ENCODE measurements at places on chromosomes 1 and 21.

- no peak for DNase-seq
These were observed 581.5 kb upstream of the B3GALT2 start for GRCh38 chr1:193767886-193768285.

GRCh38 chr1:67170751-67171573 is 4.7 kb downstream of the IL23R start:
- no peak for DNase-seq

DNA sequence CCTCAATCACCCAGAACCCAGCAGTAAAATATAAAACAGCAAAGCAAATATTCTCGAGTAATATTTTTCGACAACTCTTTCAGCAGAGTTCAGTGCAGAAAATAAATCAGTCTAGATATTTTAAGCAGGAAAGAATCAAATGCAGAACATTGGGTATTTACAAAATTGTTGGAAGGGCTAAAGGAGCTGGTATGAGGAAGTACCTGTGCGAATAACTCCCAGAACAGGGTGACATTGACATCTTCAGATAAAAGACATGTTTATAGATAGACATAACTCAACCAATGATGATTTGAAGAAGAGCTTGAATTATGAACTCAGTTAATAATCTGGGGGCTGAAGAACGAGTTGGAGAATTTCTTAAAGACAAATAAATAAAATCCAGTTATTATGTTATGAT is 6.4 kb downstream of the AXDND1 start:
- no peak for DNase-seq

- no peak for DNase-seq
These were observed 291.1 kb downstream of the PCP4 start for GRCh38 chr21:40158366-40158765.

GRCh38 chr1:110035236-110035752 is 870 bp downstream of the STRIP1 start:
- DNase-seq, result no peak

- no peak for DNase-seq
These were observed 62.5 kb downstream of the OSBPL9 start for GRCh38 chr1:51679435-51679834.

DNA sequence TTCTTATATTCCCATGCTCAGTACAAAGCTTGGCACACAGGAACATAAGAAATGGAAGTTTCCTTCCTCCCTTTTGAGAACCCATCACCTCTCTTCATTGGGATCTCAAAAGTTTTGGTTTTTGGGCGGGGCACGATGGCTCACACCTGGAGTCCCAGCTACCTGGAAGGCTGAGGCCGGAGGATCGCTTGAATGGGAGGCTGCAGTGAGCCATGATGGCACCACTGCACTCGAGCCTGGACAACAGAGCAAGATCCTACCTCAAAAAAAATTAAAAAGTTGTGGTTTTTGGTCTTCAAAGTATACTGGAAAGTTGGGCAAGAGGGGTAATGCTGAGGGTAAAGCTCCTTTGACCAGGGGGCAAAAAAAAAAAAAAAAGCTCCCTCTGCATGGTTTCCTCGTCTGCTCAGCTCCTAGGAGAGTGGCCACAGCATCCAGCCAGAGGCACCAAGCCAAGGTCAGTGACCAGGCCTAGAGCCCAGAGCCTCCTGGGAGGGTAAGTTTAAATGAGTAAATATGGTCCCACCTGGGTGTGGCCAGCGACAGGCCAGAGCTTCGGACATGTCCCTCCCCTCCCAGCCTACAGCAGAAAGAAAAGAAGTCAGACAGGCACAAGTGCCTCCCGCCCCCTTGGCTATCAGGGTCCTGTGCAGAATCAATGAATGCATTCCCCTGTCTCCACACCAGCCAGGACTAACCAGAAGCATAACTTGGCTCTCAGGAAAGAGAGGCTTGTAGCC is 5.0 kb downstream of the MEF2D start:
- DNase-seq, result no peak

- DNase-seq, result no peak
These were observed 34.5 kb downstream of the SPATA21 start for GRCh38 chr1:16402742-16403141.

GRCh38 chr1:153265457-153265856 is 6.0 kb downstream of the LORICRIN start:
- DNase-seq, result no peak

DNA sequence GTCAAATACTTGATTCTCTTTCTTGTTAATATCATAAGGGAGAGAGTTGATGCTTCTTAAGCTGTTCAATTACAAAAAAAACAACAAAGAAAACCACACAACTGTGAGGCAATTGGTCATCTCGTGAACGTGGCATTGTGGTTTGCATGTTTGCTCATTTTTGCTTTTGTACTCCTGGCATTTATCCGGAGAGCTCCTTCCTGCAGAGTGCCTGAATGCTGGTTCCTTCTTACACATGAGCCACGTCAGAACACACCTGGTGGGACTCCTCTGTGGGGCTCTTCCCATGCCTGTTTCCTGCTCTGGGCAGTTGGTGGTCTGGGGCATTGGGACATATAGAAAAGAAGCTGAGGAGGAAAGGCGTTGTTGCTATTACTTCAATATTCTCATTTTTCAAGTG is 25.7 kb downstream of the KCNK1 start:
- DNase-seq, result no peak

DNA sequence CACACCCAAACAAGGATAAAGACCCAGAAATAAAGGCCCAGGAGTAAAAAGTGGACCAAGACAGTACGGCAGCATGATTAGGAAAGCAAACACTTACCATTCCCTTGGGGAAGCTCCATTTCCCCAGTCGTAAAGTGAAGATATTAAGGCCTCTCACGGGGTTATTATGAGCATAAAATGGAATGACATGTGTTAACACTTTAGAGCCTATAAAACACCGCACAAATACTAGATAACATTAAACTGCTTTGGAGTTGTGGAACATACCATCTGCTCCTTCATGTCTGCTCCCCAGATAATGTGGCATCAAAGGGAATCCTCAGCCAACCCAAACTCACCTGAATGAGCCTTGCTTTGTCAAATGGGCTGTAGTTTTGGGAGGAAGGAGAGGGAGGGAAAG is 8.9 kb upstream of the ITLN2 start:
- no peak for DNase-seq

DNA sequence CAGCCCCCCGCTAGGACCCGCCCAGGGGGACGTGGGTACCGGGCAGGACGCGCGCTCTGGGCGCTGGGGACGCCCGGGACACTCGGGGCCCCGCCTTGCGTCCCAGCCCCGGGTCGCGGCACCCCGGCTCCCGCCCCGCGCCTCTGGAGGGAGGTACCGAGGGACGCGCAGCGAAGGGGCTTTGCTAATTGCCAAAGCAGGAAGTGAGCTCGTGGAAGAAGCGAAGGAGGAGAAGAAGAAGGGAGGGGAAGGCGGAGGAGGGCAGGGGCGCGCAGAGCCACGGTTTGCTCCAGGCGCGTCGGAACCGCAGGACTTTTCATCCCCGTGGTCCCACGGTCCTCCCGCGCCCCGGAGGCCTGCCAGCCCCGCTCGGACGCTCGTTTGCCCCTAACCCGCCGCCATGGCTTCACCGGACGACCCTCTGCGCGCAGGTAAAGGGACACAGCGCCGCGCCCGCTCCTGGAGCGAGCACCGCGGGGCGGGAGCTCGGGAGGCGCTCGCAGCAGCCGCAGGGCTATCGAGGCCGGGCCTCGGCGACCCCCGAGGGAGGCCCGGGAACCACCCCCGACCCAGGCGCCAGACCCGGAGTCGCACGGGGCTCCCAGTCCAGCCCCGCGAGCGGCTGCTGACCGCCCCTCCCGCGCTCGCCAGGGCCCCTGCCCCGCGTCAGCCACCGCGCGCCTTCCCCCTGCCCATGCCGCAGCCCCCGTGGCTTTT is 1.3 kb downstream of the EDARADD start:
- DNase-seq, result no peak

DNA sequence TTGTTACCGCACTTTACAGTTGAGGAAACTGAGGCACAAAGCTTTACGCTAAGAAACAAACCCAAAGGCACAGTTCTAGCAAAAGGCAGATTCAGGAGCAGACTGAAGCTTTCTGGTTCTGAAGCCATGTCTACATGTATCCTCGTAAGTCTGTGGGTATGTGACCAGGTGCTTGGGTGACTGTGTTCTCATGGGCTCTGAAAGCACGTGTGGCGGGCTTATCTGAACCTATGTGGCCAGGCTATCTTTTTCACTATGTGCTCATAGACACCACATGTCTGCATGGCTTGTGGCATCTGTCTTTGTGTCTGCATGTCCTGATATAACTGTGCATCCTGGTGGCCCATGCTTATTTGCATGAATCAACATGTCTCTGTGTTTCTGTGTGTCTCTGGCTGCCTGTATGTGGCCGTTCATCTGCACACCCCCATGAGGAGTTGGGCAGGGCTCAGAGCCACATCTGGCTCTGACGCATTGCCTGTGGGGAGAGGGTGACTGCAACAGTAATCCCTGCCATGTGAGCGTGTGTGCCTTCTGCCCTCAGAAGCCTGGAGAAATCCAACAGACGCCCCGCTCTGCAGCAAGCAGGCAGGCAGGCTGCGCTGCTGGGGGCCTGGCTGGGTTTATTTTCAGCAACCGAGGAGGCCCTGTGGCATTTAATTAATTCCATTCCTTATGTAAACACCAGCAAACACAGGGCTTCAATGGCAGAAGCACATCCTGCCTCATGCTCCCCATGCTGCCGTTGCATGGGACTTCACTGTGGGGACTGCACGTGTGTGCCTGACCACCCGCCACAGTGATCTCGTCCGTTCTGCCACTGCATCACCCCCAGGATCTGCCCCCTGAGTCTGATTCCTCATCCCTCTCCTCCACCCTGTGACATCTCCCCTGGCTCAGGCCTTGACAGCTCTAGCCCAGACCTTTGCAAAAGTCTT is 115.4 kb downstream of the TRABD2B start:
- DNase-seq, result peak; percentile 31

DNA sequence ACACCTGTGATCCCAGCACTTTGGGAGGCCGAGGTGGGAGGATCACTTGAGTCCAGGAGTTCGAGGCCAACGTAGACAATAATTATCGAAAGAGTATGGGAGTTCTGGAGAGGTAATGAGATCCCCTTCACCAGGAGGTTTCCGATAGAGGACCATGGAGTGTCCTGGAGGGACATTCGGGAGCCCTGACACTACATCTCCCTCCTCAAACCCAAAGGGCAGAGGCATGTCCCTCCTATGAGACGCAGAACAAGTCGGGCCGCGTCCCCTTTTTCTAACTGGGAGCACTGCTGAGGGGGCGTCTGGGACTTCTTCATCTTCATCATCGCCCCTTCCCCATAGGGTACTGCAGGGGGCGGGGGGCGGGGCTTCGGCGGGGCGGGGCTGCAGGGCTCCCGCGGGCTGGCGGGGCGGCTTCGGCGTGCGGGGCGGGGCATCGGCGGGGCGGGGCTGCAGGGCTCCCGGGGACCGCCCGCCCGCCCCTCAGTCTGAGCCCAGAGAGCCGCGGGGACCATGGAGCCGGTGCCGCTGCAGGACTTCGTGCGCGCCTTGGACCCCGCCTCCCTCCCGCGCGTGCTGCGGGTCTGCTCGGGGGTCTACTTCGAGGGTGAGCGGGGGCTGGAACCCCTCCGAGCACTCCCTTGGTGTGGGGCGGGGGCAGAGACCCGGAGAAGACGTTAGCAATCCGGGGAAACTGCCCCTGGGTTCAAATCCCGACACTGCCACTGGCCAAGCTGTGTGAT is at the start of gene THEMIS2:
TSS of gene THEMIS2 (plus strand) at position 486 of the 743 bp plus-strand sequence. CDS start at position 514, 28 bp downstream.
- no peak for DNase-seq

Data from AG04449 (cell line).